SW480 (cell line): ENCODE measurements at places on chromosomes 4 and X.

GRCh38 chr4:122798101-122798500, 28.5 kb upstream of the FGF2 start:
- peak; percentile 20 for DNase-seq

DNA sequence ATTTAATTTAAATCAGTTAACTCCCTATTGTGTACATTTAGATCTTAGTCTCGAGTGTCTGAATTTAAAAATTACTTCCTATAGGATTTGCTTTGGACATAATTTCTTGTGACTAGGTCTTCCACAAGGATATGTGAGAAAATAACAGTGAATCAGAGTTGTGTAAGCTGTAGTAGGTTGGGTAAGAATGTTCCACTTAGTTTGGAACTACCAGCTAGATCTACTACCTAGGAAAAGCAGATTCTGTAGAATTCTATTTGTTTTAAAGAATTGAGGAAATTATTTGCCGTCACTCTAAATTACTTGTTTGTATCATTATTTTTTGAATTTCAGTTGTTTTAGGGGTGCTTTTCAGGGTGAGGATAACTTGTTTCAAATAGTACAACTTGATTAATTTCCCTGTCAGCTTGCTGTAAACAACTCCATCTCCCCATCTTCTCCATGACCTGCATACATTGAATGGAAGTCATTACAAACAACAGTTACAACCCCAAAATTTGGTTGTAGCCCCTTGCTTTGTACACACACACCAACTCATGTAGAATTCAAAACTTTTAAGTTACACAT, 1.3 kb downstream of the MTHFD2L start:
- no peak for DNase-seq

DNA sequence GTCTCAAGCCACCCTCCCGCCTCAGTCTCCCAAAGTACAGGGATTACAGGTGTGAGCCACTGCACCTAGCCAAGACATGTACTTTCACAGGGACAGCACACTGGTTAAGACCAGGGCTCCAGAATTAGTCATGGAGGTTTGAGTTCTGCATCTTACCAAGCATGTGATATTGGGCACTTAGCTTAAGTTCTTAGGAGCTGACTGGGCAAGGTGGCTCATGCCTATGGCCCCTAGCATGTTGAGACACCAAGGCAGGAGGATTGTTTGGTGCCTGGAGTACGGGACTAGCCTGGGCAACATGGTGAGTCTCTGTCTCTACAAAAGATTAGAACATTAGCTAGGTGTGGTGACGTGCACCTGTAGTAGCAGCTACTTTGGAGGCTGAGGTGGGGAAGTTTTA, 2.6 kb upstream of the TMEM192 start:
- no peak for DNase-seq

GRCh38 chrX:34893741-34894140, 48.9 kb upstream of the FAM47B start:
- DNase-seq: peak; percentile 40

- DNase-seq: no peak
Measured at GRCh38 chr4:42348247-42348646, 49.0 kb upstream of the SHISA3 start.

DNA sequence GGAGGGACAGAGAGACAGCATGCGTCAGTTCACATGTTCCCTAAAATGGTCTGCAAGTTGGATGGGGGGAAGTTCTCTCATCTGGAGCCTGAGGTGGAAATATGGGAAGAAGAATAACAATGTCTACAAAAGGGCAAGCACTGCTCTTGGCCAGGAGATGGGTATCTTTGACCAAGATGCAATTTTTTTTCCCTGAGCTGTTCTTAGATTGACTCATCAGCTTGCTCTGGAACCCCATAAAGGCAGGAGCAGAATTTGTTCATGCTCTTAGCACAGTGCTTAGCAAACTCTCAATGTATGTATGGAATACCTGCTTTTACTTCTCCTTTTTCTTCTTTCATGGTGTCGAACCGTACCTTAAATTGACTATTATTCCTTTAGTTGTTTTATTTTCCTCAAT, 90.5 kb upstream of the ZNF827 start:
- DNase-seq: no peak

- no peak for DNase-seq
Measured at GRCh38 chrX:97332963-97333362, 449.3 kb downstream of the RPA4 start.

DNA sequence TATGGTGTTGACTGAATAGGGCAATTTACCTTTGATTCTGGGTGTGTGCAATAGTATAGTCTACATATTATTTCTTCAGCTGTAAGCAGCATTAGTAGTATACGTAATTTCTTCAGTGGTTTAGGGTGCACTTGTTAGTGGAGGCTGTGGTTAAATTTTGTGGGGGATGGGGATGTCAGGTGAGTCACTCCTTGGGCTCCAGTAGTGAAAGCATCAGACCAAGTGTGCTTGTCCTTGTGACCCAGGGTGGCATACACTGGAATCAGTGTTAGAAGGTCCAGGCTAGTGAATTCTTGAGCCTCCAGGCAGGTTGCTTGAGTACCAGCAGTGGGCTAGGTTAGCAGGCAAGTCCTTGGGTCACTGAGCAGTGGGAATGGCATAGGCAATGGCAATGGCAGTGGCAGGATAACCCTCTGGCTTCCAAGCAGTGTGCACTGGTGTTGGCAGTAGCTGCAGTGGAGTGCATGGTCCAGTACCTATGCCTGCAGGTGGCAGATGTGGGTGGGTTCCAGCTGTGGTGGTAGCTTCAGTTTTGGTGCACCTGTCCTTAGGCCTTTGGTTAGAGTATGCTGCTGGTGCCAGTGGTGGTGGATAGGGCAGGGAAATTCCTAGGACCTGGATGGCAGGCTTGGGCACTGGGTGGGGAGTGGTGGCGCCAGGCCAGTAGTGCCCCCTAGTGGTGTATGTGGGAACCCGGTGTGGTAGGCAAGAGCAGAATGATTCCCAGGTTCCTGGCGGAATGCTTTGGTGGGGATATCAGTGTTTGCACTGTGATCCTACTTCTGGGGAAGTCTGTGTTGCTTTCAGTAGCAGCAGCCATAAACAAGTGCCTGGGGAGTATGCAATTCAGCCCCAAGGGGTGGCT, 531.0 kb downstream of the SMARCA1 start:
- no peak for DNase-seq
